ENCODE measurements at places on chromosomes 16 and 17. TPM values are rescaled to one million over a fixed set of nuclear protein-coding genes. Genes with fewer than 3 reads are reported as not detected.

NTN3 gene
- total RNA-seq = 1.7 TPM

GNG13 gene
- total RNA-seq = not detected

KRT31 gene
- total RNA-seq = not detected

IGFBP4 gene
- 76.7 TPM for total RNA-seq

RPTOR gene
- 56.6 TPM for total RNA-seq

GPR139 gene
- not detected for total RNA-seq

- no peak overlapping the region for H3K27ac ChIP-seq
- H3K27me3 ChIP-seq = no peaks in the 10 kb centered on the region
- H3K36me3 ChIP-seq = no peaks in the 10 kb centered on the region
- no peak overlapping the region for H3K4me3 ChIP-seq
- H3K4me1 ChIP-seq = no peaks in the 10 kb centered on the region
These were observed 105.1 kb downstream of the CHD9 start for GRCh38 chr16:53159781-53160436.

GRCh38 chr17:15654886-15655561 is 29.1 kb downstream of the TRIM16 start:
- no peak overlapping the region for H3K4me3 ChIP-seq
- H3K27ac ChIP-seq = peak overlapping the region; percentile 51
- H3K27me3 ChIP-seq = no peaks in the 10 kb centered on the region
- no peaks in the 10 kb centered on the region for H3K36me3 ChIP-seq

DNA sequence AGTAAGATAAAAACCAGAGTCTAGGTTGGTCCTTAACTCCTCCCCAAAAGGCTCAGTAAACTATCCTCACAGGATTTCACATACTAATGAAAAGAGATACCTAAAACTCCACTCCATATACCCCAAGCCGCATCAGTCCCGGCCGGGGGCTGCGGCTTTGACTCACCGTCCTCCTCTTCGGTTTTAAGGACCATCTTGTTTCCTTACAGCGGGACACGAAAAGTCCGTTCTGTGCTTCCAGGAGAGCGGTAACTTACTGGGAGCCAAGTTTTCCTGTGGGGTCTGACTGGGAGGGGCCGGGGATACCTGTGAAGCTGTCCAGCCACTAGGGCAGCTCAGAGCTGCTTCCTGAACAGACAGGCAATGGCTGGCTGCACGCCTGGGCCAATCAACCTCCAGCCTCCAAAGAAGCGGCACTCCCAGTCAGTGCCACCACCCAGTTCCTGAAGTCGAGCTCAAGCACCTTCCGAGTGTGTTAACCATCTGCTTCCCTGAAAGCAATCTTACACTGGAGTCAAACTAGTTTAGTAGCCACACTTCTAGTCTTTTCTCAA is 45.5 kb downstream of the CYTH1 start:
- H3K36me3 ChIP-seq = no peaks in the 10 kb centered on the region
- H3K4me1 ChIP-seq = peaks cover 17% of the 10 kb centered on the region
- no peak overlapping the region for H3K4me3 ChIP-seq
- H3K27ac ChIP-seq = peak overlapping the region; percentile 52

DNA sequence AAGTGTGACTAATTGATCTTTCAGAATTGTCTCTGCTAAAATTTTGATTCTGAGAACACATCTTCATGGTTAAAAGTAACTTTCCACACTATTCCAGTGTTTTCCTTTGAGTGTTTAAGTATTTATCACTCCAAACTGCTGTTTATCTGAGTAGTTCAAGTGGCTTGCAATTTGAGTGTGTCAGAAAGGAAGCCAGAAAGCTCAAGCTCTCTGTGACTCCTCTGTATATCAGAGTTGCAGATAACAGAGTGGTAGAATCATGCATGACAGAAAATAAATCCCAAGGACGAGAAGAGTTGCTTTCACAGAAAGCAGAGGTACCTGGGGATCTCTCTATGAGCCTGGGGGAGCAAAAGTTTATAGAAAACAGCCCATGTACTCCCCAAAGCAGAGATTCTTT is 130.0 kb downstream of the CYB561 start:
- no peaks in the 10 kb centered on the region for H3K4me1 ChIP-seq
- H3K27ac ChIP-seq = no peak overlapping the region
- no peak for DNase-seq
- no peaks in the 10 kb centered on the region for H3K36me3 ChIP-seq
- H3K27me3 ChIP-seq = no peaks in the 10 kb centered on the region

DNA sequence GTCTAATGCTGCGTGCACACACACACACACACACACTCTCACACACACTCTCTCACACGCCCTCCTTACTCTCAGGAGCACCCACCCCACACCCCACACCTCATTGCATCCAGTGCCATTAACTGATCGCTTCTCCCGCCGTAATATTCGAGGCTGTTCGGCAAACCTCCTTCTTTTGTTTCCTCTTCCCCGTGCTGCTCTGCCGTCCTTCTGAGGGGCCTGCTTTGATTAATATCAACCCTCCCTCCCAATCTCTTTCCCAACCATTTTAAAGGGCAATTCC is 156.2 kb upstream of the TNRC6C start:
- DNase-seq = no peak
- no peak overlapping the region for H3K27ac ChIP-seq
- H3K4me1 ChIP-seq = peaks cover 6% of the 10 kb centered on the region
- no peak overlapping the region for H3K4me3 ChIP-seq
- no peaks in the 10 kb centered on the region for H3K27me3 ChIP-seq
- no peaks in the 10 kb centered on the region for H3K36me3 ChIP-seq

GRCh38 chr16:27281243-27281642 is 12.7 kb upstream of the NSMCE1 start:
- H3K27me3 ChIP-seq = no peaks in the 10 kb centered on the region
- no peak overlapping the region for H3K27ac ChIP-seq
- H3K4me1 ChIP-seq = no peaks in the 10 kb centered on the region
- no peaks in the 10 kb centered on the region for H3K36me3 ChIP-seq

DNA sequence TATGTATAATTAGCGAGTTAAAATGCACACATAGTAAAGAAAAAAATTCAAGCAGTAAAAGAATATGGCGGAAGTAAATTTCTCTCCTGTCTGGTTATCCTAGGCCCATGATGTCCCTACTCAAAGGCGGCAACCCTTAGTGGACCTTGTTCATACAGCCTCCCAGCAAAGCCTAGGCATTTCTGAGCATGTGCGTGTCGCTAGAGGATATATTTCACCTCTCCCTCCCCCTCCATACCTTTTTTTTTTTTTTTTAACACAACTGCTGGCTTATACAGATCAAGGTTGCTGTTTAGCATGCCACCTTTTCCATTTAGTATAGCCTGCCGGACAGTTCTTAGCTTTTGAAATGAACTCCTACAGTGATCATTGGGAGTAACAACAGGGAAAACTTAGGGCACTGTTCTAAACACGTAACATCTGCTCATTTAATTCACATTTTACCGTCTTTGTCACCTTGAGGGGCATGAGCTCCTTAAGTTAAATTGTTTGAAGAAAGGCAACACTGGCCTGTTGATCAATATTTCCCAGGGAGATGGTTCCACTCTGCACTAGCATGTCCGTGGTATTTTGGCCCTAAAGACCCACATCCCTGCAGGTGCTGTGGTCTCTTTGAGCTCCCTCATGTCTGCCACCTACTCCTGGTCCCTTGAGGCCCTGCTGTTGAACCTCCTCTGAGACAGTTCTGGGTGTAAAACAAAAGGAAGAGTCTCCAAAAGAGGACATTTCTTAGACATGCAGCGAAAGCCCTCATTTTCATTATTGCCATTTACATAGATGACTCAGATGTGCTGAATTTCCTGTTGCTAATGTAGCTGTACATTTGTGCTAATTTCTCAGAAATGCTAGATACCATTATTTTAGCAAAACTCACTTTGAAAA is 4.1 kb upstream of the TNFRSF13B start:
- H3K36me3 ChIP-seq = no peaks in the 10 kb centered on the region
- no peak for DNase-seq
- no peak overlapping the region for H3K27ac ChIP-seq
- H3K4me3 ChIP-seq = no peak overlapping the region
- no peaks in the 10 kb centered on the region for H3K27me3 ChIP-seq

DNA sequence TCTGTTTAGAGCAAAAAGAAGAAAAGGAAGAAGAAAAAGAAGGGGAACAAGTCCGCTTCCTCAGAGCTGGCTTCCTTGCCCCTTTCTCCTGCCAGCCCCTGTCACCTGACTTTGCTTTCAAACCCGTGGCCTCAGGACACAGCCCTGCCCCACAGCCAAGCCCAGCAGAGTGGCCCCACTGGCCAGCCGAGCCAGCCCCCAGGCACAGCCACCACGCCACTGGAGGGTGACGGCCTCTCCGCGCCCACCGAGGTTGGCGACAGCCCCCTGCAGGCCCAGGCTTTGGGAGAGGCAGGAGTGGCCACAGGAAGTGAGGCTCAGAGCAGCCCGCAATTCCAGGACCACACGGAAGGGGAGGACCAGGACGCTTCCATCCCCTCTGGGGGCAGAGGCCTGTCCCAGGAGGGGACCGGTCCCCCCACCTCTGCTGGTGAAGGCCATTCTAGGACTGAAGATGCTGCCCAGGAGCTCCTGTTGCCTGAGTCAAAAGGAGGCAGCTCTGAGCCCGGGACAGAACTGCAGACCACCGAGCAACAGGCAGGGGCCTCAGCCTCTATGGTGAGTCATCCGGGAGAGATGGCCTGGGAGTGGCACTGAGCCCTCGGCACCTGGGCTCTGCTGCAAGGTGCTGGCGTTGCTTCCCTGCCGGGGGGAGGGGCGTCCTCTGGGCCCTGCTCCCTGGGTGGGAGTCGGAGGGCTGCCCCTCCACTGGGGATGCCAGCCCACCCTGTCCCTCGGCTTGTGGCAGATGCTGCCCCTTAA is 27.3 kb downstream of the RNF213 start:
- peak overlapping the region; percentile 14 for H3K27ac ChIP-seq
- DNase-seq = no peak
- H3K27me3 ChIP-seq = no peaks in the 10 kb centered on the region
- no peaks in the 10 kb centered on the region for H3K36me3 ChIP-seq
- no peak overlapping the region for H3K4me3 ChIP-seq
- H3K4me1 ChIP-seq = peaks cover 6% of the 10 kb centered on the region

- H3K36me3 ChIP-seq = no peaks in the 10 kb centered on the region
- H3K27ac ChIP-seq = no peak overlapping the region
- H3K4me3 ChIP-seq = no peak overlapping the region
- no peaks in the 10 kb centered on the region for H3K27me3 ChIP-seq
- no peak for DNase-seq
These were observed 30.0 kb upstream of the CLEC18A start for GRCh38 chr16:69921127-69921526.

DNA sequence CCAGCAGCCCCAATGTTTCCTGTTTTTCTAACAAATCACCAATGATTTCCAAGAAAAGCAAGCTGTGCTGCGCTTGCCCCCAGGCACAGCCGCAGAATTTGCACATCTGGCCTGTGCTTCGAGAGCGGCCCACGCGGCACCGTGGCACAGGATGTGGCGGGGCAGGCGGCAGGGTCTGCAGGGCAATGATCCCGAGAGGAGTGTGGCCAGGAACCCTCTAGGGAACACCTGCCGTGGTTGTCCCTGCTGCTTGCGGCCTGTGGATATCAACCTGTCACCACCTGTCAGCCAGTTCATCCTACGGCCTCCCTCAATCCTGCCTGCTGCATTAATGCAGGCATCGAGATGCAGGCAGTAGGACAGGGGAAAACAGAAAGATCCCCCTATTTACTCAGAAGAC is 24.0 kb downstream of the PIK3R5 start:
- no peaks in the 10 kb centered on the region for H3K36me3 ChIP-seq
- no peaks in the 10 kb centered on the region for H3K4me1 ChIP-seq
- H3K27ac ChIP-seq = no peak overlapping the region
- H3K27me3 ChIP-seq = no peaks in the 10 kb centered on the region

- no peaks in the 10 kb centered on the region for H3K4me1 ChIP-seq
- no peak overlapping the region for H3K4me3 ChIP-seq
- H3K36me3 ChIP-seq = no peaks in the 10 kb centered on the region
These were observed 26.5 kb upstream of the C16orf87 start for GRCh38 chr16:46857368-46857945.

- peaks cover 9% of the 10 kb centered on the region for H3K4me1 ChIP-seq
- H3K4me3 ChIP-seq = no peak overlapping the region
- H3K27me3 ChIP-seq = no peaks in the 10 kb centered on the region
- H3K27ac ChIP-seq = no peak overlapping the region
- no peak for DNase-seq
- H3K36me3 ChIP-seq = no peaks in the 10 kb centered on the region
These were observed 15.9 kb downstream of the NR1D1 start for GRCh38 chr17:40084477-40084876.

- H3K27me3 ChIP-seq = no peaks in the 10 kb centered on the region
- DNase-seq = peak; percentile 87
- H3K4me1 ChIP-seq = peaks cover 23% of the 10 kb centered on the region
- H3K36me3 ChIP-seq = no peaks in the 10 kb centered on the region
- H3K4me3 ChIP-seq = no peak overlapping the region
These were observed 65.6 kb downstream of the XYLT1 start for GRCh38 chr16:17404941-17405689.

GRCh38 chr17:48541577-48542113 is 3.3 kb downstream of the HOXB2 start:
- peak; percentile 43 for DNase-seq
- H3K27me3 ChIP-seq = no peaks in the 10 kb centered on the region
- peaks cover 4% of the 10 kb centered on the region for H3K4me1 ChIP-seq
- no peaks in the 10 kb centered on the region for H3K36me3 ChIP-seq
- peak overlapping the region; percentile 74 for H3K27ac ChIP-seq

DNA sequence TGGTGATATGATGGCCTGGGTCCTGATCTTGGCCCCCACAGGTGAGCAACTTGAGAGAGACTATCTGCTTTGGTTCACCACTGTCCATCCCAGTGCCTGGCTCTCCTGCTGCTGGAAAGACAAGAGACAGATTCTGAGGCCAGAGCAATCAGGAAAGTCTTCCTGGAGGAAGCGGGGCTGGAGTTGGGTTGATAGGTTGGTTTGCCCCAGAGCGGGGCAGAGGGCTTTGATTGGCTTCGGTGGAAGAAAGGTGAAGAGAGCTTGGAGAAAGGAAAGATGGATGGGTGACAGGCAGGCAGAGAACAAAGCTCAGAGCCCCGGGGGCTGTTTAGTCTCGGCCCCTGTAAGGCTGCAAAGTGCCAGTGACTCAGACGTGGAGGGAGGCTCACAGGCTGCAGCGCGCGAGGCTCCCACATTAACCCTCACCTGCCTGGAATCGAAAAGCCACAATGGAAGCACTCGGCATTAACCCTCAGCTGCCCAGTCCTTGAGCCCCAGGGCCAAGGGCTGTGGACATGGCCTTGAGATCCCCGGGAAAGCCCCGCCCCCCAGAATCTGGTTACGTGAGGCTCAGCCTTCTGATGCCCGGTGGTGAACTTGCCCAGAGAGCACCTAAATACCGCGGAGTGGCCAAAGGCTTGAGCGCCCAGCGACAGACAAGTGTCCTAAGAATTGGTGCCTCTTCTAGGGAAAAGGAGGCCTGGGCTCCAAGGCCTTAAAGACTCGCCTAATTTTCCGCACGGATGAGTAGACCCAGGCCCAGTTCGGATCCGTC is 996 bp upstream of the CPNE2 start:
- H3K4me1 ChIP-seq = peaks cover 9% of the 10 kb centered on the region
- peak overlapping the region; percentile 66 for H3K4me3 ChIP-seq
- H3K27me3 ChIP-seq = no peaks in the 10 kb centered on the region
- H3K36me3 ChIP-seq = no peaks in the 10 kb centered on the region
